Stimulated activated CD8-positive, alpha-beta memory T cell treated with anti-CD3 and anti-CD28 coated beads, Interleukin-15, amount 100 ng/mL, for 1 hour (primary cell): ENCODE measurements at places on chromosomes 7 and 10.

DNA sequence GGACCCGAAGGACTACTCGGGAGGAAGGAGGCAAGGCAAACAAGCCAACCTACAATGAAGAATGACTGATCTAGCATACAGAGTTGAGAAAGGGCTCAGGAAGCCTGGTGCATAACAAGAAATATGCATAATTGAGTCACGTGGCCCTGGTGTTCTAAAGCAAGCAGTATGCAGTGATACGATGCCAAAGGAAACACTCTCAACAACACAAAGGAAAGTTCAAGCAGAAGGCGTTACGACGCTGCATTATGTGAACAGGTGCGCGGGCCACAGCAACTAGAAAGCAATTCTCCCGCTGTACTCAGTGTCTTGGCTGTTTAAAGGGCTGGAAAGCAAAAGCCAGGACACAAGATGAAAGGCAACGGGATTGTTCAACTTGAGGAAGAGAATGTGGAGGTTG is 100.8 kb downstream of the PRTFDC1 start:
- DNase-seq: no peak

- DNase-seq: no peak
These were observed 86.9 kb downstream of the CPXM2 start for GRCh38 chr10:123804716-123805115.

DNA sequence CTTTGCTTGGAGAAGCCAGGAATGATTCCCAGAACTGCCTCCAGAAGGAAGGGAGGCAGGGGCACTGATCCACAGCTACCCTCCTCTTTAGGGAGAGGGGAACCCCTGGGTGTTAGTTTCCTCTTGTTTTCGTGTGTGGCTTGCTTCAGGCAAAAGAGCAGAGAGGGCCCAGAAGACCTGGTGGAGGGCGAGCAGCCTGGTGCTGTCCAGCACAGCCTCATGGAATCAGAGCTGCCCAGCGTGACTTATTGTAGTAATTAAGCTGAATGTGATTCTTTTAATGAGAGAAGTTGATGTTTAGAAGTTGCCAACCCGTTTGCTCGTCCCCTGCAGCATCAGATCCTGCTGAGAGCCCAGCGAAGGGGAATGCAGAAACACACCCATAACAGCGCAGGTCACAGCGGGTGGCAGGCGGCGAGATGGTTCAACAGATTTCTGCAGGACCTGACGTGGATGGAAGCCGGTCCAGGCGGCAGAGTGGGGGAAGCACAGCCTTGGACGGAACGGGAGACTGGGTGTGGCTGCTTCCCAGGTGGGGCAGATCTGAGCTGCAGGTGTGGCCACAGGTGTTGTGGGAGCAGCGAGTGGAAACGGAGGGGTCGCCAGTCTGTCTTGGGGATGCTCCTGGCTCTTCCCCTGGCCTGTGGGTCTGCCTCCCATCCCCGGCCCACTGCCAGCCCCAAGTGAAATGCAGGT is 53.7 kb upstream of the SHH start:
- no peak for DNase-seq

- no peak for DNase-seq
These were observed 225.7 kb upstream of the AOAH start for GRCh38 chr7:36949711-36950600.

DNA sequence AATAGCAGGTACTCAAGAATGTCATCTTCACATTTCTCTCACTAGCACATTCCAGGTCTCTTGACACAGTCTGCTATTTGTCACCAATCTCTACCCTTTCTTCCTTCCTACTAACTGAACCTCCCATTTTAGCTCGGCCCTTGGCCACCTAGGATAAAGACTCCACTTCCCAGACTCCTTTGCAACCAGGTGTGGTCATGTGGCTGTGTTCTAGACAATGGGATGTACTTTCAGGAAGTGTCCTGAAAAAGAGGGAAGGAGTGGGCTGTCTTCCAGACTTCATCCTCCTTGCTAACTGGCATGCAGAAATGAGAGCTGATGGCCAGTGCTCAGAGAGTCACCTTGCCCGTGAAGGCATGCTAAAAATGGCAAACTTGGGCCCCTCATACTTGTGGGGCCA is 139.2 kb downstream of the AMPH start:
- DNase-seq: no peak

DNA sequence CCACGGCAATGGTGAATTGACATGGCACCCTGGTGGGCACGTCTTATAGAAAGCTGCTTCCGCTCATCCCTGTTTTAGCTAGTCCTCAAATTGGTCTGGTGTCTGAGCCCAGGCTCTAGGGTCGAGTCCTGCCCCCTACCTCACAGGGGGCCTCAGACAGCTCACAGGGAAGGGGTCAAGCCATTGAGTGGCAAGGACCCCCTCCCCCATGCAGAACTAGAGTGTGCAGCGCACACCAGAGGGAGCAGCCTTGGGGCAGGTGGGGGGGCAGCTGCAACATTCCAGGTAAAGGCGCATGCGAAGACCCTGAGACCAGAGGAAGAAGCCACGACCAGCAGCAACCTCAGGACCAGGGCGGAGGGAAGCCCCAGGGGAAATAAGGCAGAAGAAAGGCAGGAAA is 240.4 kb upstream of the PPP2R2D start:
- no peak for DNase-seq

GRCh38 chr7:120725376-120726039 is 132.4 kb downstream of the TSPAN12 start:
- DNase-seq: no peak

- no peak for DNase-seq
These were observed 30.4 kb upstream of the RNF32 start for GRCh38 chr7:156610130-156610529.

- no peak for DNase-seq
These were observed 14.6 kb downstream of the PPIA start for GRCh38 chr7:44811093-44811492.

DNA sequence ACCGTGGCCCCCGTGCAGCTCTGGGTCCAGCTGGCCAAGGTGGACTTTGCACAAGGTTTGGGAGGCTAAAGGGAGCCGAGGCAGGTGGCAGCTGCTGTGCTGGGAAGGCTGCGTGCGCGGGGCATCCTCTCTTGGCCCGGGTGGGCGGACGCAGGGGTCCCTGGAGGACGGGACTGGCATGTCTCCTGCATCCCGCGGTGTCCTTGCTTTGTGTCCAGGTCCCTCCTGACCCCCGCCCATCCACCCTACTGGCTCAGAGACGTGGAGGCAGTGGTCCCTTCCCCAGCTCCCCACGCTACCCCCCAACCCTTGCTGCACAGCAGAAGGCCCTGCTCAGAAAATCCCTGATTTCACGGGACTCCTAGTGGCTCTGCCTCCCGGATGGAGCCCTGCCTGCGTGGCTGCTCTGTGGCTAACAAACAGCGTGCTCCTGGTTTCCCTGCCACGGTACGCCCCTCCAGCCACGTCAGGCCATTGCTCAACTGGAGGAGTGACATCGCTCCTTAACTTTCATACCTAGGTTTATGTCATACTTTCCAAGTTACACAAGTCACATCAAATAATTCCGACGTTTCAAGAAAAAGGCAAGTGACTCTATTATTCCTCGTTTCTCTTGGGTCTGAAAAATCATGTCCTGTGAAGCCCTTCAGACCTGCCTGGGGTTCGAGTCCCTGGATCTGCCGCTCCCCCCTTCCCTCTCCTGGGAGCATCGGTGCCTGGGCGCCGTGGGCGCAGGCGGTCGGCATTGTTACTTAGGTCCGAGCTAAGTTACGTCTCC is 421.9 kb downstream of the DNAJB6 start:
- no peak for DNase-seq

GRCh38 chr7:96067321-96067720 is 254.6 kb downstream of the SLC25A13 start:
- DNase-seq: no peak

- DNase-seq: no peak
These were observed 3.1 kb upstream of the EVX1 start for GRCh38 chr7:27239387-27240014.

DNA sequence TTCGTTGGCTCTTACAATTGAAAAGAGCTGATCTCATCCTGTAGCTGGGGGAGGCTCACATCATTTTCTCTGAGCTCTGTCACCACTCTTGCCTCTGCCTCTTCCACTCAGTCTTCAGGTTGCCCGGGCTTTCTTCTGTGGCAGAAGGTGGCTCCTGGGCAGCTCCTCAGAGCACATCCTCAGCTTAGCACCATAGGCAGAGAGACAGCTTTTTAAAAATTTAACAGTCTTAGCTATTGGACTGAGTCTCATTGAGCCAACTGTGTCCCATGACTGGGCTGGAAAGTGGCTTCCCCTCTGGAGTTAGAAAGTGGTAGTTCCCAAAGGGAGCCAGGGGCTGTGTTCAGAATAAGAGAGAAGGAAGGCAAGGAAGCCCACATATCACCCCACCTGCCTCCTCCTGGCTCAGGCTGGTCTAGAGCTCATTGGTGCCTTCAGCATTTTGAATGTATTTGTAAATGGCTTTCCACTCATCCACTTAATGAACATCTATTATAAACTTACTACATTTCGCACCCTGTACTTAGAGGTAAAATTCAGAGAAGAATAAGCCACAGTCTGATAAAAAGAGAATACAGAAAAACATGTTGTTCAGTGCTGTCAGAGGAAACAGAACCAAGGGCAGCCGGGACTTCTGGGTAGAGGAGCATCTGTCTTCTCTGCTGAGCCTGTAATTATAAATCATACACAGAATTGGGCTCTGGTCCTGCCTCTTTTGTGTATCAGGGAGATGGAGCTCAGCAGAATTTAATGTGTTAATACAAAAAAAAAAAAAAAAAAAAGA is 119.3 kb downstream of the WDFY4 start:
- DNase-seq: no peak

GRCh38 chr10:97226398-97226797 is 40.6 kb upstream of the SLIT1 start:
- DNase-seq: no peak

GRCh38 chr7:94351703-94352102 is 43.0 kb upstream of the COL1A2 start:
- no peak for DNase-seq

DNA sequence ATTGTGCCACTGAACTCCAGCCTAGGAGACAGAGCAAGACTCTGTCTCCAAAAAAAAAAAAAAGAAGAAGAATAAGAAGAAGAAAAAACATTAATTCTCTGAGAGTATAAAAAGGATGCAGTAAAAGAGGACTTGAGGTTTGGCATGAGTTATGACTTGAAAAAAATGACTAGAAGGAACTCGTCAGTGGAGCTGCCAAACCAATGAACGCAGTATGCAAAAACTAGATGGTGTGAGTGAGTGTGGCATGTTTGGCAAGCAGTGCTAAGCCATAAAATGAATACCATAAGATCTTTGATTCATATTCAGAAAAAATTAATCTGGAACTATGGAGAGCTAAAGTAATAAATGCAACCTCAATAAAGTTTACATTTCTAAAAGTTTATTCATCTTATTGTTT is 68.6 kb upstream of the MEOX2 start:
- DNase-seq: no peak

DNA sequence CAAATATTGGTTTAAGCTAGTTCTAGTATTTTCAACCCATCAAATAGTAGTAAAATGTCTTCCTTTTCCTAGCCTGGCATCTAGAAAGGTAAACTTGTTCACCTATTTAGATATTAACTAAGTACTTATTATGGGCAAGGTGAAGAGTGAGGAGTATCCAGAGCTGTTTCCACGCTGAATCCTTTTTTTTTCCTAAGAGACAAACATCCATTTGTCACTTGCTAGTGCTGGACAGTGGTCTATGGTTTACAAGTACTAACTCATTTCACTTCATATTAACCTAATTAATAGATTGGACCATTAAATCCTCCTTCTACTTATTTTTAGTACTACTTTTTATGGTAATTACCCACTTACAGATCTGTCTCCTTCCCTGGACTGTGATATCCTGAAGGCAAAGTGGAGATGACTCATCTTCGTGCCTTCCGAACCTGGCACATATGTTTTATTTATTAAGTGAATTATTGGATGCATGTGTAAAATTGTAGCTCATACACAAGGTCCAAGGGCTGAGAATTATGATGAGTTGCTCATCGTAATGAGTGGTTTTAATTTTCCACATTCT is 159.6 kb upstream of the IGFBP3 start:
- DNase-seq: no peak
